ENCODE measurements at places on chromosomes 12 and 14.

GRCh38 chr12:21672146-21672545, 14.5 kb upstream of the LDHB start:
- DNase-seq: no peak

GRCh38 chr12:98635657-98636323, 8.8 kb downstream of the IKBIP start:
- no peak for DNase-seq

GRCh38 chr14:101065696-101066694, 162.5 kb upstream of the RTL1 start:
- peak; percentile 8 for DNase-seq

GRCh38 chr12:85603556-85603955, 232.7 kb downstream of the RASSF9 start:
- no peak for DNase-seq

DNA sequence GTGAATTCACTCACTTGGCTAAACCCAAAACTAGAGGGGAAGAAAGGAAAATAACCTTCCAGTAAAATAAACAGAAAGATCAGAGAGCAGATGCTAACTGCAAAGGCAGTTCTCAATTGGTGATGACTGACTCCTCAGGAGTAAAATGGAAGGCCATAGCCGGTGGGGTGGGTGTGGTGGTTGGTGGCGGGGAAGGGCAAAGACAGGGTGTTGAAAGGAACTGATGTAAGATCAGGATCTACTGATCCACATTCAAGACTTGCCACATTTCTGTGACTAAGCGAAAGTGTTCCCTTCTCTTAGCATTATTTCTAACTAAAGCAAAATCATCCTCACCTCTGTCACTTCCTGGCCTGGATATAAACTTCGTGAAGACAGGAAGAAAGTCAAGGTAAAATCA, 26.3 kb upstream of the TC2N start:
- no peak for DNase-seq

GRCh38 chr14:95573313-95573712, 38.5 kb downstream of the GLRX5 start:
- DNase-seq: no peak
